ENCODE measurements at places on chromosomes 12 and 14. TPM values are rescaled to one million over a fixed set of nuclear protein-coding genes. Genes with fewer than 3 reads are reported as not detected.

AKAP3 gene
- polyA plus RNA-seq: 0.44 TPM

CCDC197 gene
- not detected for polyA plus RNA-seq

SAV1 gene
- polyA plus RNA-seq: 23.6 TPM

FGF23 gene
- polyA plus RNA-seq: not detected

ERO1A gene
- polyA plus RNA-seq: 77.2 TPM

PZP gene
- polyA plus RNA-seq: not detected

FGF6 gene
- not detected for polyA plus RNA-seq

GSG1 gene
- polyA plus RNA-seq: 0.06 TPM
